ENCODE measurements at places on chromosomes 5 and 9. TPM values are rescaled to one million over a fixed set of nuclear protein-coding genes. Genes with fewer than 3 reads are reported as not detected.

Gene ASS1
- total RNA-seq, result 2.6 TPM

Gene ACTBL2
- not detected for total RNA-seq

Gene PCDHGA5
- 0.23 TPM for total RNA-seq

Gene PDE8B
- total RNA-seq, result 0.19 TPM
